ENCODE measurements at places on chromosomes 7 and 10. TPM values are rescaled to one million over a fixed set of nuclear protein-coding genes. Genes with fewer than 3 reads are reported as not detected.
A peak's percentile ranks its signal among the peaks of the same experiment; 100 is the strongest.

DNA sequence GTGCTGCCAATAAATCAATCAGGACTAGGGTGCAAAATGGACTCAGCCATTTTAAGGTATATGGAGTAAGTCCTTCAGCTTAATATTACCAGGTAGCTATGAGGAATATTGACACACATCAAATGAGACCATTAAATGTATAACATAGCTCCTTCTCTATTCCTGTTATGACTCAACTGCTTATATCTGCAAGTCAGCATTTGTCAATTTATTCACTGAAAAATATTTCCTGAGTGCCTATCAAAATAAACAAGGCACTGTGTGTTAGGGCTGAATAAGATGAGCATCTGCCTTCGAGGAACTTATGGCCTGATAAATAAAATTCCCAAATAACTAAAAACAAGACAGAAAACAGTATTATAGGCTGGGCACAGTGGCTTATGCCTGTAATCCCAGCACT lies 113.8 kb downstream of the CDK6 start:
- no peak overlapping the region for H3K27ac ChIP-seq
- no peak for DNase-seq
- no peak overlapping the region for H3K4me3 ChIP-seq
- no peaks in the 10 kb centered on the region for H3K36me3 ChIP-seq
- no peaks in the 10 kb centered on the region for H3K4me1 ChIP-seq

GRCh38 chr7:95503271-95504131 lies 17.8 kb downstream of the ASB4 start:
- no peak overlapping the region for H3K27ac ChIP-seq
- H3K27me3 ChIP-seq = no peaks in the 10 kb centered on the region
- H3K36me3 ChIP-seq = no peaks in the 10 kb centered on the region
- no peak for DNase-seq

DNA sequence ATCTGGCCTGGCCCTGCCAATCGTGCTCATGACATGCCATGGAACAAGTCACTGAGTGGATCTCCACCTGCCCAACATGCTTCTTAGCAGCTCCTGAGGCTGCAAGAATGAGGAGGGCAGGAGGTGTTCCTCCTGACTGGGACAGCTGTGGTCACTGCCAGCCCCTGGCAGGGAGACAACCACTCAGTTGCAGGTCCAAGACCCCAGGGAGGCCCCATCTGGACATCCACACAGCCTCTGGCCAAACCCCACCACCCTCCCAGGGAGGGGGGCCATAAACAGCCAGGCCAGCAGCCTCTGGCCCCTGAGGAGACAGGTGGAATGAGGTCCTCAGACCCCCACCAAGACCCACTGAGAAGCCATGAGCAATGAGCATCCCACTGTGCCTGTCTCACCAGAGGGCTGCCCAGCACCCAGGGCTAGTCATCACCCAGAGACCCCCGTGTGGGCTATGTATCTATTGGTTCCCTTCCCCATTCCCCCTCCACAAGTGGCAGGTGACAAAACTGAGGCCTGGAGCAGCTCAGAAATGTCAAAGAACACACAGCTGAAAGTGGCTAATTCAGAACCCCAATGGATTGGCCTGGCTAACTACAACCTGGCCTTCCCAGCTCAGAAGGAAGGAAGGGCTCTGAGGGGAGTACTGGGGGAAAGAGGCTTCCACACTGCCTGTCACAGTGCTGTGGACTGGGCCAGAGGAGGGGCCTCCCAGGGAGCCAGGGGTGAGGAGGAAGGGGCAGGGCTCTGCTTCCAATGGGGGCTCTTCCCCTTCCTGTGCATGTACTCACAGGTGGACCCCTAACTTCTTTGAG lies 3.0 kb downstream of the GPRIN2 start:
- DNase-seq = peak; percentile 66
- peaks cover 13% of the 10 kb centered on the region for H3K4me1 ChIP-seq
- H3K4me3 ChIP-seq = no peak overlapping the region

DNA sequence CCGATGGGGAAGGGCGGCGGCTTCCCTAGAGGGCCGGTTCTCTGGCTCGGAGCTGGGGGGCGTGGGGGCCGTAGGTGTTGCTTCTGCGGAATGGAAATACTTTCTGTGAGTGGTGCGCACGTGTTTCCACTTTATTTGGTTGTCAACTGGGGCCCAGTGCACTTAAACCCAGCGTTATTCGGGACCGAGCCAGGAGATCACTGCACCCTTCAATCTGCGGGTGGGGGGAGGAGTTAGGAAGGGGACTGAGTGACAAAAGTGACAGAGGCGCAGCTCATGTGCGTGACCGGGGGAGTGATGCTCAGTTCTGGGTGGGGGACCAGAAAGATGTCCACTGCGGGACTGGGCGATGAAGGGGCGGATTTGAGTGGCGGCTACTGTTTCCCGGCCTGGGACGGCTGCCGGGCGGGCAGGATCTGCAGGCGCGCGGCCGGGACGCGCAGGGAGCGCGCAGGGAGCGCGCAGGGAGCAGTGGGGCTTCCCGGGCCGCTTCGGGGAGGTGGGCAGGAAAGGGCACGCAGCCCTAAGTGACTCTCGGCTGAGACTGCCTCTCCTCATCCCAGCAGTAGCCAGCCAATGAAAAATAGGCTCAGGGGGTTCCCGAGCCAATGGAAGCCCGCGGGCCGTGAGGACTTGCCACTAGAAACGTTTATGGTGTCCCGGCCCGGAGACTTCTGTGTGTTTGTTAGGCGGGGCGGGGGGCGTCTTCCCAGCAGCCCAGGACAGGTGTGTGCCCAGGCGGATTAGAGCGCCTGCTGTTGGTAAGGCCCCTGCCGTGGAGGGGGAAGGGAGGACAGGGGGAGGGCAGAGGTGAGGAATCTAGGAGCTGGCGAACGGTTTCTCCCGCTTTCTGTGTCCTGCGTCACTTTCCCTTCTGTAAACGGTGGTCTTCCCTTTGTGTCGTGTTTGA lies 54.3 kb upstream of the KDM7A start:
- peak; percentile 76 for DNase-seq
- H3K27ac ChIP-seq = peak overlapping the region; percentile 41

DNA sequence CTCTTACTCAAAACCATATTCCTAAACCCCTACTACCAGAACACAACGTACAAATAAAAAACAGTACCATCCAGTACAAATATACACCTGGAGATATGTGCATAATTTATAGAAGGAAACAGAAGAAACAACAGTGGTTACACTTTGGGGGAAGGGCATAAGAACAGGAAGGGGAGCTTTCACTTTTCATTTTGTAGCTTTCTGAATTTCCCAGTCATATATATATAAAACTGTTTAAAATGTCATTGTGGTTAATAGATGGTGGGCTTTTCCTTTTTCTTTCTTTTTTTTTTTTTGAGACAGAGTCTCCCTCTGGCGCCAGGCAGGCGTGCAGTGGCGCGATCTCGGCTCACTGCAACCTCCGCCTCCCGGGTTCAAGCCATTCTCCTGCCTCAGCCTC lies 47.2 kb downstream of the MALSU1 start:
- no peaks in the 10 kb centered on the region for H3K27me3 ChIP-seq
- no peak overlapping the region for H3K27ac ChIP-seq
- DNase-seq = no peak

Gene FKBP6
- polyA plus RNA-seq = not detected

Gene SUV39H2
- 6.0 TPM for polyA plus RNA-seq

Data from sigmoid colon (tissue), 7 donors.